ENCODE measurements at places on chromosomes 2 and 18.

DNA sequence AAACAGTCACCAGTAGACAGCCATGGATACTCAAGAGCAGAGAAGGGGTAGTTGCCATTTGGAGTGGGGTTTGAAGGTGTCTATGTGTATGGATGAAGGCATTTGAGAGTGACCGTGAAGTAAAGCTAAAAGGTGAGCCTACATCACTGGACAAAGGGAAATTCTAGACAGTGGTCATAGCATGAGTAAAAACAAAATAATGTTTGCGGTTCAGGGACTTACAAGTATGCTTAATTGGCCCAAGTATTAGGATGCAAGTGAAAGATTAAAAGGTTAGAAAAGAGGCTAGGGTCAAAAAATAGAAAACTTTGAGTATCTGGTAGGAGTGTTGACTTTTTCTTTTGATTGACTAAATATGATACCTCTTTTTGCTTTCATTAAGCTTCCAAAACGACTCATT, 238.1 kb upstream of the SLC8A1 start:
- DNase-seq: no peak

- no peak for DNase-seq
Observed at GRCh38 chr2:200677721-200678532, 92.1 kb downstream of the AOX1 start.

GRCh38 chr2:221255862-221256261, 316.2 kb downstream of the EPHA4 start:
- DNase-seq: no peak

- DNase-seq: no peak
Observed at GRCh38 chr2:144328938-144329337, 191.0 kb downstream of the ZEB2 start.

- no peak for DNase-seq
Observed at GRCh38 chr2:135227386-135227785, 175.3 kb downstream of the RAB3GAP1 start.

- no peak for DNase-seq
Observed at GRCh38 chr2:173720306-173720705, 244.9 kb downstream of the SP3 start.

GRCh38 chr2:122034777-122035176, 279.3 kb downstream of the TSN start:
- DNase-seq: no peak

DNA sequence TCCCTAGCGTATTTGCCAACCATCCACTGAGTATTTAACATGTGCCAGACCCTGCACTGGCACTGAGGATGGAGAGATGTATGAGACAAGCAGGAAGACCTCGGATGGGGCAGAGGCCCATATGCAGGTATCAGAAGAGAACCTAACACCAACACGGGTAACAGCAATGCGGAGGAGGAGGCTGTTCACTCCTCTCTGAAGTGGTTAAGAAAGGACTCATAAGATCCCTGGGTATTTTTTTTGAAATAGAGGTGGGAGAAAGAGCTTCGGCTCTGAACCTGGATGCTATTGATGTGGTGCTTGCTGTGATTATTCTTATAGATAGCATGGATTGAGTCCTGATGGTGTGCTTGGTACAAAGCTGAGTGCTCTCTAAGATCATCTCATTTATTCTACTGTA, 418.3 kb downstream of the LPIN1 start:
- DNase-seq: no peak

- DNase-seq: no peak
Observed at GRCh38 chr2:24809316-24810007, 16.2 kb downstream of the CENPO start.

GRCh38 chr18:74497778-74498177, 1.6 kb downstream of the CNDP2 start:
- DNase-seq: no peak

DNA sequence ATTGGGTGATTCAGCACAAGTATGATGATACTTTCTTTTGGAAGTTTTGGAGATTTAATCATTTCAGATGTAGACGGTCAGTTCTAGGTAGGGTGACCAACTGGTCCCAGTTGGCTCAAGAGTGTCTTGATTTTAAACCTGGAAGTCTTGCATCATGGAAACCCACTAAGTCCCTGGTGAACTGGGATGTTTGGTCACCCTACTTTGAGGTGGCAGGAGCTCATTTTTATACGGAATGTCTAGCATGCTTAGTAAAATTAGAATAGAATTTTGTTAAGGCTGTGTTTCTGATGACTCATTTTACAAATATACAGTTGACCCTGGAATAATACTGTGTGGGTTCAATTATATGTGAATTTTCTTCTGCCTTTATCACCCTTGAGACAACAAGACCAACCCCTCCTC, 61.5 kb upstream of the DOCK10 start:
- DNase-seq: no peak

- no peak for DNase-seq
Observed at GRCh38 chr18:46705521-46705920, 48.5 kb upstream of the LOXHD1 start.

GRCh38 chr2:86251840-86252266, 52.6 kb downstream of the MRPL35 start:
- no peak for DNase-seq

DNA sequence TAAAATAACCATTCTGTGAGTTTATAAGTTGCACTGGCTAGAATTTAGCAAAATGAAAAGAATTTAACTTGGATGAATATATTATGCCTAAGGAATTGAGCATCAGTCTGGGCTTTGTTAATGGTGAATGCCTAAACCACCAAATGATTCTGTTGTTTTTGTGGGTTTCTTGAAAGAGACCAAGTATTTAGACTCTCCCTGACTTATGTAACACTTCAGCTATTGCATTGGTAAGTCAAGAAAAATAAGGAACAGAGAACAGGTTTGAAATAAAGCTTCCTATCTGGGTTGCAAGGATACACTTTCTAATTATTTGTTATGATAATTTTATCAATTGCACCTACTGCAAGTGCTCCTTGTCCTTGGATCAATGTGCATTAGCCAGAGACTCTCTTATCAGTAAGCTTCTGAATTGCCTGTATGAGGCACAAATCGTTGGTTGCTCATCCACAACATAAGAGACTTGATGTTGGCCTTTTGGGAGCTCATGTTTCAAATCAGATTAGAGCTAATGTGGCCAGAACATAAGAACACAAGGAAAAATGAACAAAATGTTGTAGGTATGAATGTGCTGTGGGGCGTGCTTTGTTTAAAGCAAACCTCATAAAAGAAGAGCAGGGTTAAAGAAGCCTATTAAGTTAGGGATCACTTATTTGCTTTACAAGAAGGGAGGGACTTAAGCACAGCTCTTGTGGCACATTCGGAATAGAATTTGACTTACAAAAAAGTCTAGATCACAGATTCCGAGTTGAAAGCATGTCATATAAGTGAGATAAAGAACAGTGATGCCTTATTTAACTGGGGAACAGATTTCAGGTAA, 37.2 kb downstream of the PRKCE start:
- no peak for DNase-seq

GRCh38 chr18:36377626-36378025, 80.1 kb downstream of the FHOD3 start:
- DNase-seq: no peak

GRCh38 chr2:6896930-6897759, 19.6 kb downstream of the RSAD2 start:
- no peak for DNase-seq

DNA sequence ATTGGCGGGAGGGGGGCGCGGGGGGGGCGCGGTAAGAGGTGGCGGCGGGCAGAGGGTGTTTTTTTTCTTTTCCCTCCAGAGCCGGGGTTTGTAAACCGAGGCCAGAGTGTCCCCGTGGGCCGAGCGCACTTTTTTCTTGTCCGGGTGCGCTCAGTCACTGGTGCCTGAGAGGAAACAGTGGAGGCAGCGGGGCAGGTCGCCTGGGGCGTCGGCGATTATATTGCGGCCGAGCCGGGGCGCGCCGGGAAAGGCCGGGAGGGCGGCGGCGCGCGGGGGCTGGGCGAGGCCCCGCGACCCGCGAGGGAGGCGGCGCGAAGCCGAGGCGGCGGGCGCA, 275 bp downstream of the HOXD8 start:
- no peak for DNase-seq

- no peak for DNase-seq
Observed at GRCh38 chr2:11292464-11293255, 51.8 kb downstream of the ROCK2 start.

- no peak for DNase-seq
Observed at GRCh38 chr18:74284980-74285355, 6.8 kb downstream of the CYB5A start.

DNA sequence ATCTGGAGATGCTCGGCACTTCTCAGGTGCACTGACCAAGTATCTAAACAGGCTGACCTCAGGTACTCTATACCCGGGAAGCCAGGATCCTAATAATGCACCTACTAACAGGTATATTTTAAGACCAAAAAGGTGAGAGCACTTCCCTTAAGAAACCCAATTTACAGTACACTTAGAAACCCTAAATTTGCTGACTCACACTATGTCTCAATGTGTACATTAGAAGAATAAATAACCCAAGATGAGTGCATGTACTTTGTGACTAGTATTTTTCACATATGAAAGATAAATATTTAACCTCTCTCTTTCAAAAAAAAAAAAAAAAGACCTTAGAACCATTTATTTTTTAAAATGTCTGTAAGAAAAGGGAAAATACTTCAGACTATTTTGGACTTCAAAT, 118.8 kb downstream of the ZNF516 start:
- no peak for DNase-seq

- DNase-seq: no peak
Observed at GRCh38 chr18:37261988-37262387, 303.6 kb downstream of the CELF4 start.

DNA sequence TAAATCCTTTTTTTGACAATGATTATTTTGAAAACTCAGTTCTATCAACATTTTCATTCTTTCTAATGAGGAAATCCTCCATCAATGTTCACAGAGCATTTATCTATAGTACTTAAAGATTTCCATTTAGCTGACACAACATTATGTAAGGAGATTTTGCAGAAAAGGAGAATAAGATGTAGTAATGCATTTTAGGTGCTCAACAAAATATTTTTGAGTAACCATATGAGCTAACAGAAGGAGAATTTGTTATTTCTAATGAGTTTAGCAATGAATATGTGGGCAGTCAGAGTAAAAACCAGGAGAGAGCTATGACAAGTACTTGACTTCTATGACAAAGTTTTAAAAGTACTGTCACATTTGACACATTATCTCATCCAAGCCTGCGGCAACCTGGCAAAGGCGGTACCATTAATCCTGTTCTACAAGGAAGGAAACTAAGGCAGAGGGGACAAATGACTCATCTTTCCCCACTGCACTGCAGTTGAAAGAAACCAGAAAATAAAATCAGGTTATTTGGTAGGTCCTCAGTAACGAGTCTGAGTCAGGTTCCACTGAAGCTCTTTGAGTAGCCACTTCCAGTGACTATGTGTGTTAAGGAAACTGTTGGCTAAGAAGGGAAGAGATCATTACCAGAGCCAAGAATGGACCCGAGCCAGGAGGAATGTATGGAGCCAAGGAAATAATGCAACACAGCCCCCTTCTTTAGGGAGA, 134.1 kb upstream of the ITGB6 start:
- DNase-seq: no peak

GRCh38 chr18:44558767-44559166, 121.9 kb upstream of the SETBP1 start:
- no peak for DNase-seq

GRCh38 chr2:48461721-48462120, 68.2 kb upstream of the STON1 start:
- no peak for DNase-seq

- no peak for DNase-seq
Observed at GRCh38 chr2:227161947-227162346, 2.1 kb downstream of the COL4A4 start.

DNA sequence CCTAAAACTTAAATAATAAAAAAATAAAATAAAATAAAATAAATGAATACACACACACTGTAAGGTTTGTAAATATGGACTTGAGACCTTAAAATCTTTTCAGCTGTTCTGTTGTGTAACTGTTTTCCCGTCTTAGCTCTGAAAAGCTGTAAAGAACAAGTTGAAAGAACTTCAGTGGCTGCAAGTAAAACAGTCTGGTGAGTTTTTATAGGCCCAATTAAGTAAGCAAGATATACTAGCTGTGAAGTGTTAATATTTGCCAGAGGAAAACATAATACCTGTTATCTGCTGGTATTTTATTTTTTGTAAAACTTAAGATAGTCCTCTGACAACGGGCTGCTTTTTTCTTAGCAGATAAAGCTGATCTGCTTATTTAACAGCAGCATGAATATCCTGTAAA, 176.9 kb upstream of the NRP2 start:
- no peak for DNase-seq

GRCh38 chr2:58866040-58866439, 624.9 kb upstream of the FANCL start:
- no peak for DNase-seq

- DNase-seq: no peak
Observed at GRCh38 chr2:219109471-219109870, 48.8 kb upstream of the IHH start.

DNA sequence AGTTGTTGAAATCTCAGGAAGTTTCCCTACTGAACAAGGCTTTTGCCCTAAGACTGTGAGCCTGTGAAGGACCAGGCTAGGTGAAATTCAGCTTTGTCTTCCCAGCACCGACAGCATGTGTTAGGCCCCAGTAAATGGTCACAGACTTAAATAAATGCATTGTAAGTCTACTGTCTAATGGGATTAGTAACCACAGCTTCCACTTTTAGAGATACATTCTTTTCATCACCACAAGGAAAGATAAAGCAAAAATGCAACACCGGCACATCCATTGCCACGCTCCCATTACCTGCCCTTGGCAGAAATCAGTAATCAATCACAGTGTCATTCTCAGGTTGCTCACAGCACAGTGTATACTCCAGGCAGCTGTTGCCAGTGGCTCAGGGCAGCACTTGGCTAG, 59.3 kb downstream of the CRACDL start:
- no peak for DNase-seq

GRCh38 chr2:175937216-175937615, 64.9 kb downstream of the LNPK start:
- DNase-seq: no peak

DNA sequence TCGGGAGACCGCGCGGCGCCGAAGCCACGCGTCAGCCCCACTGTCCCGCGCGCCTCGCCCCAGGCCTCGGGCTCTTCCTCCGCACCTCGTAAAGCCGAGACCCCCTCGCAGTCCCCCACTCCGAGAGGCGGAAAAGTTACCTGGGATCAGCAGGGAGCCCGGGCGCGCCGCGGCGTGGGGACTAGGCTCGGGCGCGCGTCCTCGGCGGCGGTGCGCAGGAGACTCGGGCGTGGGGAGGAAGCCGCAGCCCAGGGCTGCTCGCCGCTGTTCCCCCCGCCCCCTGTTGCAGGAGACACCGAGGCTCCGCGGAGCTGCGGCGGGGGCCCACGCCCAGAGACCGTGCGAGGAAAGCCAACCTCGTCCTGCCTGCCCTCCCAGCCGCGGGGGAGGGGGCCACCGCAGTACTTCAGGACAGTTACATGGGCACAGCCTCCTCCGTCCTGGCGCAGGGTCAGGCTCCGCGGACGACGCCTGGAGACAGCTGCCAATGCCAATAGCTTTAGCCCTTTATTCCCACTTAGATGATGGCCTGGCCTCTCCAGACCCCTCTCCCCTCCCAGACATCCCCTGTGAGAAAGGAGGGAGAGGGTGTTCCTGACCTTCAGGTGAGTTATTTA, at the start of gene EPB41L3:
Gene EPB41L3, minus strand, starts transcription at position 225 of the 617 bp plus-strand sequence. CDS start 54,814 bp downstream, outside the sequence.
- no peak for DNase-seq

GRCh38 chr18:3293196-3293951, 31.4 kb downstream of the MYL12B start:
- DNase-seq: no peak

GRCh38 chr2:161170377-161170776, 10.1 kb downstream of the TANK start:
- DNase-seq: no peak
